Stimulated activated CD8-positive, alpha-beta memory T cell treated with anti-CD3 and anti-CD28 coated beads, Interleukin-7, amount 100 ng/mL, for 48 hours (primary cell): ENCODE measurements at places on chromosomes 11 and 22.

DNA sequence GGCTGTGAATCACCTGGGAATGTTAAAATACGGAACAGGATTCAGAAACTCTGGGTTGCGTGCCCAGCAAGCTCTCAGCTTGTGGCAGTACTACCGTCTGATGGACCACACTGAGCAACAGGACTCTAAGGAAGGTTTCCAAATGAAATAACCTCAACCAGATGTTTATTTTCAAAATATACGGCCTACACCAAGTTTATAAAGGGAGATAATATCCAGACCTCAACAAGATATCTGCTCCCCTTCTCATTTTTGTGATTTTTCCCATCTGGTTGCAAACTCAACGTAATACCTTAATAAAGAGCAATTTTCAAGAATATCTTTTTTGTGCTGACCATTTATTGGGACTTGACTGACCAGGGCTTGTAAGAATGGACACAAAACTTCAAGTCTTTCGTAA is 49.4 kb downstream of the SLC25A17 start:
- no peak for DNase-seq

DNA sequence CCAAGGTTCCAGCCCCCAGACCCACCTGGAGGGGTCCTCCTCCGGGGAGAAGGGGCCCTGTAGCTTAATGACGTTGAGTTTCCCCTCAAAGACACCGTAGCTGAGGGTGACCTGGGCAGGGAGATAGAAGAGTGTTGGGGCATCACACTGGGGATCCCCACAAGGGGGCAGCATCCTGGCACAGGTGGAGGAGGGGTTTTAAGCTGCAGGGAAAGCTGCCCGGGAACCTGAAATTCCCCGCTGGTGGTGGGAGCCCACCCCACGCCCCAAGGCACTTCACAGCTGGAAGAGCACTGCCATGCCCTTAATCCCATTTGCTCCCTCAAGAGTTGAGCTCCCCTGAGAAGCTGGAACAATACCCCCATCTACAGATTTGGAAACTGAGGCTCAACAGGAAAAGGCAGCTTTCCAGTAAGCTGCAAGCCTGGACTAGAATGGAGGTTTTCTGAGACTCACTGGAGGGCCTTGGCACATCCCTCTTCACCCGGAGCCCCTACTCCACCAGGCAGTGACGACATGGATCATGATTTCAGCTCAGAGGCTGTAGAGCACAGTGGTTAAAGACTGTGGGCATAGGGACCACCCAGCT is 13.7 kb downstream of the MFNG start:
- DNase-seq, result no peak

DNA sequence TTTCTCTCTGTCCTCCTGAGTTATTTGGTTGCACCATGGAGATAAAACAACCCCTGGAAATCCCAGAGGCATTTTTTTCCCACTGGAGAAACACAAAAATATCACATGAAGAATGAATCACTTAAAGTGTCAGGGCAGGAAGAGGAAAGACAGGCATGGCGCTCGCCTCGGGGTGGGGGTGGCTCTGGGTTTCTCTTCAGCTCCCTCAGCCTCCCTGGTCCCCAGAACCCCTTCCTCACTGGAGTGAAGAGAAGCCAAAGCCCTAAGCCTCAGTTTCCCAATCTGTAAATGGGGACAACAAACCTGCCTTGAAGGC is 938 bp downstream of the SHISAL1 start:
- DNase-seq, result no peak

- DNase-seq, result no peak
These were observed 192.6 kb upstream of the PITPNB start for GRCh38 chr22:28111501-28112189.
